ENCODE measurements at places on chromosomes 12 and 14. TPM values are rescaled to one million over a fixed set of nuclear protein-coding genes. Genes with fewer than 3 reads are reported as not detected.

DNA sequence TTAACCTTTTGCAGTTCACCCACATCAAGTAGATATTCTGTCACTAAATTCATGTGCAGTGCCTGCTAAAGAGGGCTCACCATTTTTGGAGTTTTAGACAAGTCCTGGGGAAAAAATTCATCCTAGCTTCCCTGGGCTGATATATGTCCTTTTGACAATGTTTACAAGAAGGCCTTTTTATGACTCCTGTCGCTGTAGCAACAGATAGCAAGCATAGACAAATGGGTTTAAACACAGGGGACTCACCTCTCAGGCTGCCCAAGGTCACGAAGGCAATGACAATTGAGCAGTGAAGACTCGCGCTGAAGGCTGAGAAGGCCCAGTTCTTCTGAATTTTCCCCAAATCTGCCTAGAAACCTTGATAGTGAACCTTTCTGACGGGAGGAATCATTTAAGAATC lies 150.7 kb upstream of the CPM start:
- no peak for DNase-seq

GRCh38 chr14:95875831-95876760 lies 536 bp upstream of the TUNAR start:
- no peak for DNase-seq

DNA sequence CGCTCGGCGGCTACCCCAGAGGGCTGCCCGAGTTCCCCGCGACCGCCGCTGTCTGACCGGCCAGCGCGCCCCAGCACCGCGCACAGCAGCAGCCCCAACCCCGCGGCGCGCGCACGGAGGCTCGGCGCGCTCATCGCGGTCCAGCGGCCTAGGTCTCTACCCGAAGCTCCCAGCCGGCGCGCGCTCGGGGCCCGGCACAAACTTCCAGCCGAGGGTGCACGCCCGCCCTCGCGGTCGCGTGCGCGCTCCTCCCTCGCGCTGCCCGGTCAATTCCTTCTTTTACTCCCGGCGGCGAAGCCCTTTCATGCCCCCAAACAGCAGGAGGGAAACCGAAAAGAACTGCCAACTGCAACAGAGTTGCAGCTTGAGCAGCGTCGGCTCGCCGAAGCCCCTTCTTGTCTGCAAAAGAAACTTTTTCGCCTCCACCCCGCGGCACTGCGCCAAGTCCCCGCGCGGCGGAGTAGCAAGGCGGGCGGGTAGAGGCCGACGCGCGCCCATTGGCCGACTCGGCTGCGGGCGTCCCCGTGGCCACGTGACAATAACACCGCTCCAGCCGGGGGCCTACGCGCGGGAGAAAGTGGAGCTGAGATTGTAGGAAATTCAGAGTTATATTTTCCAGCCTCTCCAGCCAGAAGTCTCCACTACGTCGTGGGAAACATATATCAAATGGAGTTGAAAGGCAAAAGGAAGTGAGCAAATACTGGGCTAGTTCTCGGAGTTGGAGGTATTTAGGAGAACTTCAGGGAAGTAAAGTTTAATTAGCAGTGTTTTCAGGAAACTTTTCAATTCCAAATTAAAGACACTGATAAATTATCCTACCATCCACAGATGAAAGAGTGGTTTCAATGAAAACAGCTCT lies at the start of gene LRIG3:
TSS of gene LRIG3 (minus strand) at position 403 of the 859 bp plus-strand sequence. CDS start at position 134, 269 bp downstream.
- peak; percentile 41 for DNase-seq

- DNase-seq, result no peak
Observed at GRCh38 chr12:1966561-1967226, 37.6 kb downstream of the DCP1B start.

The ABCD2 gene
- not detected for total RNA-seq
